ENCODE measurements at places on chromosomes 6 and 20. TPM values are rescaled to one million over a fixed set of nuclear protein-coding genes. Genes with fewer than 3 reads are reported as not detected.
A peak's percentile ranks its signal among the peaks of the same experiment; 100 is the strongest.

DNA sequence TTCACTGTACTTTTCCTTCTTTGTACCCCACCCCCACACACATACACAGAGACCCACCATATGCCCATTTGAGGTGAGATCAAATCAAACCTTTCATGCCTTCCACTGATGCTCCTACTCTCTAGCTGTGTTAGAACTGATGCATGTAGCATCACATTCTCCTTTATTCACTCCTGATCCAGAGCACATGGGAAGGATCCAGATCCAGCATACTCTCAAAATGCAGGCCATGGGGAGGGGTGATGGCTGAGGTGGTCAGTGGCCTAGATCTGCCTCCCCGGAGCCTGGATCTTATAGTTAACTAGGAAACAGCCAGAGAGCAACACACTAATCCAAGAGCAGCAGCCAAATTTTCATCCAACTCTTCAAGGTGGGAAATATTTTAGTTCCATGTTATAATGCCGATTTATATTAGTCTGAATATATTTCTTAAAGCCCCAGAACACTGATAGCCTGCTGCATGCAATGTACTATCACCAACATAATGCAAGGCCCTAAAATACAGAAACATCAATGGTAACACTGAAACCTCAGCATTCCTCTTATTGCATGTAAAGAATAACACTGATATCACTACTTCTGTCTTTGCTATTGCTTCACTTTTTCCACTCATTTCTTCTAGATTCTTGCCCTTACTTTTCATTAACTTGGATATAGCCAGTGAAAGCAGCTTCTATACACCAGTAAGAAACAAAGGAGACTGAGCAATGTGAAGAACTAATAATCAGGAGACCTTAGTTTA, 126.8 kb upstream of the BEND6 start:
- H3K36me3 ChIP-seq, result no peaks in the 10 kb centered on the region
- H3K27ac ChIP-seq, result peak overlapping the region; percentile 19
- H3K4me1 ChIP-seq, result peaks cover 8% of the 10 kb centered on the region
- H3K4me3 ChIP-seq, result no peak overlapping the region
- DNase-seq, result no peak

DNA sequence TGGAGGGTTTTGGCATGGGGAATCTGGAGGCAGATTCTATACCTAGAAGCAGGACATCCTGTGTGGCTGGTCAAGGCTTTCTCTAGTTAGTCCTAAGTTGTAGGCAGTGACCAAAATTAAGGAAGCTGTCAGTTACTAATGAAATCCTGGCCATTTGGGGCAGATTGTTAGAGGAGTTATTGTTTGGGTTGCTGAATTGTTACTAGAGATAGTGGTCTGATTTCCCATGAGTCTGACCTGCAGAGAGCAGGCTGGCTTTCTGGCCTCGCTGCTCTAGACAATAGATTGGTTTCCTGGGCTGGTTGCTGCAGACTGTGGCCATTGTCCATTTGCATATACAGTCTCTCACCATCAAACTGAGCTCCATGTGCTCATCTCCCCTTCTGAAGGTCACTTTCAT, 205.0 kb upstream of the SASH1 start:
- H3K27ac ChIP-seq, result no peak overlapping the region
- H3K27me3 ChIP-seq, result peaks cover 7% of the 10 kb centered on the region
- no peaks in the 10 kb centered on the region for H3K36me3 ChIP-seq
- no peak overlapping the region for H3K4me3 ChIP-seq
- peaks cover 8% of the 10 kb centered on the region for H3K4me1 ChIP-seq

GRCh38 chr6:167275436-167275835, 15.7 kb upstream of the UNC93A start:
- no peaks in the 10 kb centered on the region for H3K36me3 ChIP-seq
- no peaks in the 10 kb centered on the region for H3K4me1 ChIP-seq
- no peak overlapping the region for H3K27ac ChIP-seq

DNA sequence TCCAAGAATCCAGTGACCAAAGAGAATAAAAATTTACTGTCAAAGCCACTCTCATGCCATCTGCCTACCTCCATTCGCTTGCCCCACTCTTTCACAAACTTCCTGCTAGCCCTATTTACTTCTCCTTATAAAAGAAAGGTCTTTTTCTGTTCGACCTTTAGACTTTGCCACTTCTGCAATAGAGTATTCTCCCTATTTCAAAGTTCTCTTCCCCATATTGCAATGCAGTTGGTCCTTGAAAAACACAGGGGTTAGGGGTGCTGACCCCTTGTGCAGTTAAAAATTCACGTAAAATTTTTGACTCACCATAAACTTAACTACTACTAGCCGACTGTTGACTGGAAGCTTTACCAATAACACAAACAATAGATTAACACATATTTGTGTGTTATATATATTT, 15.0 kb downstream of the CCN2 start:
- H3K4me1 ChIP-seq, result peaks cover 22% of the 10 kb centered on the region
- H3K4me3 ChIP-seq, result no peak overlapping the region
- no peaks in the 10 kb centered on the region for H3K27me3 ChIP-seq
- H3K36me3 ChIP-seq, result no peaks in the 10 kb centered on the region
- peak; percentile 42 for DNase-seq
- no peak overlapping the region for H3K27ac ChIP-seq

ATP9A gene
- total RNA-seq, result 48.9 TPM

DNA sequence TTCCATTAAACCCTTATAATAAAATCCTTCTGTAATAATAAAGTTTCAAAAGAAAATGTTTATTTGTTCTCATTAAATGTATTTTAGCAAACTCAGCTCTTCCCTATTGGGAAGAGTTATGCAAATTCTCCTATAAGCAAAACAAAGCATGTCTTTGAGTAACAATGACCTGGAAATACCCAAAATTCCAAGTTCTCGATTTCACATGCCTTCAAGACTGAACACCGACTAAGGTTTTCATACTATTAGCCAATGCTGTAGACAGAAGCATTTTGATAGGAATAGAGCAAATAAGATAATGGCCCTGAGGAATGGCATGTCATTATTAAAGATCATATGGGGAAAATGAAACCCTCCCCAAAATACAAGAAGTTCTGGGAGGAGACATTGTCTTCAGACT, 3.8 kb downstream of the IL17A start:
- H3K36me3 ChIP-seq, result no peaks in the 10 kb centered on the region
- no peak overlapping the region for H3K27ac ChIP-seq
- H3K4me3 ChIP-seq, result no peak overlapping the region
- H3K27me3 ChIP-seq, result peaks cover 3% of the 10 kb centered on the region
- no peaks in the 10 kb centered on the region for H3K4me1 ChIP-seq

GRCh38 chr20:63941282-63942081, 14.7 kb downstream of the UCKL1 start:
- no peak overlapping the region for H3K27ac ChIP-seq
- DNase-seq, result peak; percentile 87
- peaks cover 20% of the 10 kb centered on the region for H3K36me3 ChIP-seq
- H3K4me1 ChIP-seq, result no peaks in the 10 kb centered on the region
- no peak overlapping the region for H3K4me3 ChIP-seq

GRCh38 chr6:139954463-139955071, 580.1 kb upstream of the CITED2 start:
- no peaks in the 10 kb centered on the region for H3K27me3 ChIP-seq
- no peak for DNase-seq
- H3K4me1 ChIP-seq, result no peaks in the 10 kb centered on the region
- H3K27ac ChIP-seq, result no peak overlapping the region
- H3K4me3 ChIP-seq, result no peak overlapping the region
